ENCODE measurements at places on chromosomes 1 and 21.

DNA sequence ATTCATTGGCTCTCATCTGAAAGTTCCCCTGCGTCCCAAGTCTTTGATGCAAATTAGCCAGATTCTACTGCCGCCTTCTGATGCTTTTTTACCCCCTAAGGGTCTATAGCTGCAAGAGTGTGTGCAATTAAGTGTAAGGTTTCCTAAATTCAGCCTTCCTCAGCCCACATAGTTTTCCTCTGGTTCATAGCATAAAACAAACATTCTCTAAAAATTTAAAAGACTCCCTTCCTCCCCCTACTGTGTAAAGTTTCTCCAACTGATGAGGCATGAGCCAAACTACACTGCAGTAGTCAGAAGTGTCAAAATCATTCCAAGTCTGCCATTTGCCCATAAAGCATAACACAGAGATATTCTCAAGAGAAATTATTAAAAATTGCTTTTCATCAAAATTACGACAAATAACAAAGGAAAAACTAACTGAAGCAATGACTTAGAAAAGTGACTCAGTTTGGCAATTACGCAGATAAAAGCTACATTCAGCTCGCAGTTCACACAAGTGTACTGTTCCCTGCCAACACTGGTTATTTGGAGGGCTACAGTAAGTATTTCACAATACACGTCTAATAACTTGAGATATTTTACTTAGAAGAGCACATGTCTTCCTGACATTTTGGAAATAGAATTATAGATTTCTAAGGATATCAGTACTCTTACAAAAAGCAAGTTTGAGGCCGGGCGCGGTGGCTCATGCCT is 15.4 kb downstream of the KCNH1 start:
- no peak for DNase-seq

DNA sequence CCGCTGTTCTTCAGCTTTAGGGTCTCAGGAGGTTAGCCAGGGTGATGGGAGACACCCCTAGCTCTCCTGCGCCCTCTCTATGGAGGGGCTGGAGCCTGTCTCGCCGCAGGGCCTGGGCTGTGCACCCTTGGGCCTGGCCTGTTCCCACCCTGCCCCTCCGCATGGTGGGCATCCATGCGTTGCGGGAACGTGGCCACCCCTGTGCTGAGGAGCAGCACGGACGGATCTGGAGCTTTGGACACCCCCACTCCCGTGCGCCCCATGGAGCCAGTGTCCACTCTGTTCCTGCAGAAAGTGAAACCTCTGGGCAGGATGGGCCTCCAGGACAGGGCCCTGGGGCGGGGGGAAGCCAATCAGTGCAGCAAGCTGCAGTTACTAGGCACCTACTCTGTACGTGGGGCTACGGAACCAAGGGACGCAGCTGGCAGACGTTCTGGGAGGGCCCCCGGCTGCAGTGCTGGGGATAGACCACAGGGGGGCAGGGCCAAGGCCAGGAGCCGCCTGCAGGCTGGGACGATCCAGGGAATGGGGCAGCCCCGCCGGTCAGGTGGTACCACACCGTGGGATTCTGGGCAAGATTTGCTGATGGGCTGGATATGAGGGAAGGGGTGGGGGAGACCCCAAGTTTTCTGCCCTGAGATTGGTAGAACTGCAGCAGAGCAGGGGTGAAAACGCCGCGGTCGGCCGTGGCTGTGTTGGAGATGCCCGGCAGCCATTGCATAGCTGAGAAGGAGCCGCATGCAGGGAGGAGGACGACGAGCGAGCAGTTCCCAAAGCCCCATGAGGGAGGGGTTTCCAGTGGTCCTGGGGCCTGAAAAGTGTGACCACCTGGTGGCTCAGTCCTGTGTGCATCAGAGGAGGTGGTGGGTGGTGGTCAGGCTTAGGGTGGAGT is 43.3 kb downstream of the TP73 start:
- DNase-seq, result no peak

- no peak for DNase-seq
These were observed 72.1 kb upstream of the CASZ1 start for GRCh38 chr1:10868599-10868965.

DNA sequence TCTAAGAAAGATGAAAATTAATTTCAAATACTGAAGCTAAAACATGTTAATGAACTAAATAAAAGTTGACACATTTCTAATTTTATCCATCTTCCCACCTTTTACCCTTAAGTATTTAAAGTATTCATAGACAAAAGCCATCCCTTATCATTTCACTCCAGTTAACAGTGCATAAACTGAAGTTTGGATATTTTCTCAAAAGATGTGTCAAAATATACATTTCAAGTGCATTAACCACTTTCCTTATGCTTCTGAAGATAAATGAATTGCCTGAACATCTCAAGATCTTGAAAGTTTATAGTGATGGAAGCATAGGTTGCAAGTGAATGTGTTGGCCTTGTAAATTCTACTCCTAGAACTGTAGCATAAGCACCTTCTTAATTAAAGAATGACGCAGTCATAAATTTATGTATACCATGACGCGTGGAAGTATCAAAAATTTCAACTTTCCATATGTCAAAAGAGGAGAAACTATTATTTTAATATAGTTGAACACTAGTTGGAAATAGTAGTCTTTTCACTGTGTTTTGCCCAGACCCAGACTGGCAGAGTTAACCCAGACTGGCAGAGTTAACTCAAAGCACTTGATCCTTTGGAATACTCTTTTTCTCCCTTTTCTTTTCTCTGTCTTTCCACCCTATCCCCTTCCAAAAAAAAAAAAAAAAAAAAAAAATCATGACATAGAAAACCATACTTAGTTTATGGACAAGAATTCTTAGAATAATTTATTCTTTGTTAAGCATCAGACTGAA is 282.6 kb upstream of the C1orf105 start:
- no peak for DNase-seq

GRCh38 chr1:38047603-38048141 is 1.1 kb upstream of the POU3F1 start:
- DNase-seq, result no peak

All from colonic mucosa (tissue), 4 donors.